WTC11 (cell line): ENCODE measurements at places on chromosomes 5 and 9. TPM values are rescaled to one million over a fixed set of nuclear protein-coding genes. Genes with fewer than 3 reads are reported as not detected.

GRCh38 chr5:114418176-114419066, 56.6 kb downstream of the KCNN2 start:
- H3K4me3 ChIP-seq, result no peak overlapping the region
- H3K36me3 ChIP-seq, result no peaks in the 10 kb centered on the region
- H3K27me3 ChIP-seq, result no peaks in the 10 kb centered on the region
- no peak for DNase-seq

- no peak overlapping the region for H3K27ac ChIP-seq
- peaks cover 5% of the 10 kb centered on the region for H3K4me1 ChIP-seq
- no peak overlapping the region for H3K4me3 ChIP-seq
- DNase-seq, result no peak
- H3K36me3 ChIP-seq, result no peaks in the 10 kb centered on the region
Measured at GRCh38 chr9:34541540-34541939, 18.8 kb upstream of the ENHO start.

DNA sequence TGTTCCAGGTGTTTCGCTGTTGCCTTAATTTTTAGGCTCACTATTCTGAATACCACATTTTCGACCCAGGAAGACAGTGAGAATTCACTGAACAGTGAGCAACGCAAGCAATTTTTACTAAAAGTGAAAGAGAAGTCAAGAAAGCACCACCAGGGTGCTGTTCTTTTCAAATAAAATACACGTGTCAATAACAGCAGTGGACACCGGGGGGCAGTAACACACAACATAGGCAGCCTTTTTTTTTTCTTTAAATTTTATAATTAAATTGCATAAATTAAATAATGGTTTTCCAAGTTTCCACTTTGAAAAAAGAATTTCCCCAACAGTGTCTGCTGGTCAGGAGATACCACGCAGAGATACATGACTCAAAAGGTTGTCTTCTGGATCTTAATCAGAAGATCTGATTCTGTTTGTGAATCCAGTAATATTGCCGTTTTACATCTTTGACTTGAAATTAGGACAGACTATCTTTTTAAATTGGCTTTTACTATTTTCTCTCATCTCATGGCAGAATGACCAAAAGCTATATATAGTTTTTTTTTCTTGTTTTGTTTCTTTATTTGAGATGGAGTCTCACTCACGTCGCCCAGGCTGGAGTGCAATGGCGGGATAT, 47.1 kb upstream of the SH3GL2 start:
- no peak overlapping the region for H3K4me3 ChIP-seq
- H3K27ac ChIP-seq, result no peak overlapping the region
- peaks cover 7% of the 10 kb centered on the region for H3K4me1 ChIP-seq
- H3K27me3 ChIP-seq, result no peaks in the 10 kb centered on the region

GRCh38 chr5:134989266-134989830, 21.6 kb downstream of the CATSPER3 start:
- peaks cover 18% of the 10 kb centered on the region for H3K4me1 ChIP-seq
- peaks cover 11% of the 10 kb centered on the region for H3K27me3 ChIP-seq
- H3K27ac ChIP-seq, result no peak overlapping the region
- H3K4me3 ChIP-seq, result no peak overlapping the region
- 0 out of 2 replicates have a peak, but pooled peaks cover 8% of the 10 kb centered on the region for H3K36me3 ChIP-seq

DNA sequence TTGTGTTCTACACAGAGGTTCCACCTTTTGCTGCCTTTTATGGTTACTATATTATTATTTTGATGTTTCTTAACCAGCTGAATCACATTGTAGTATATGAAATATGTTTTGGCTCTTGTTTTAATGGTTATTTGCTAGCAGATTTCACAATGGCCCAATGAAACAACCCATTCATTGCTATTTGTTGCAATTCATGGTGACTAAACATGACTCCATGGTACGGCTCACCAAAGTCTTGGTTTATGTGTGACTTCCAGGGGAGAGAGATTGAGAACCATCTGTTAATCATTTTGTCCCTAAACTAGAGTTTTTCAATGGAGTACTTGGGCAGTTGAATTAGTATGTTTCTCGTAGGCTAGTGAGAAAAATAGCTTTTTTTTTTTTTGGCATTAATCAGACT, 108.4 kb downstream of the GHR start:
- H3K27me3 ChIP-seq, result no peaks in the 10 kb centered on the region; the same call in none of the 2 replicates
- no peak overlapping the region for H3K27ac ChIP-seq
- H3K4me1 ChIP-seq, result no peaks in the 10 kb centered on the region
- 0 out of 2 replicates have a peak, but pooled peaks cover 7% of the 10 kb centered on the region for H3K36me3 ChIP-seq

DNA sequence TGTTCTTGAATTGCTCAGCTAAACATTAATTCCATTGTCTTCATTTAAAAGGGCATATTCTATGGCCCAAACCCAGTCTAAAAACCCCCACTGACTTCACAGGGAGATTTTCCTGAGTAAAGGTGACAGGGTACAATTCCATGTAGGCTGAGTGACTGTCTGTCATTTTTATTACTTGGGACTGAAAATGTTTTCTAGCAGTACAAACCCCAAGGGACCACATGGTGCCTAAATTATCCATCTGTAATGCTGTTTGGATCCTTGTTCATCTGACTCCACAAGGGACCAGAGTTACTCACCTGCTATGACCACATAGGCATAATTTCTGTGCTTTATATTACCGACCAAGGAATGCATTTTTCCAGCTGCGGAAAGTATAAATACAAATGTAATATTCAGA, 349.1 kb downstream of the ZNF608 start:
- no peaks in the 10 kb centered on the region; the same call in 1 of the 2 replicates for H3K36me3 ChIP-seq
- no peak overlapping the region for H3K27ac ChIP-seq
- peaks cover 3% of the 10 kb centered on the region; the same call in 1 of the 2 replicates for H3K27me3 ChIP-seq
- no peak overlapping the region for H3K4me3 ChIP-seq

DNA sequence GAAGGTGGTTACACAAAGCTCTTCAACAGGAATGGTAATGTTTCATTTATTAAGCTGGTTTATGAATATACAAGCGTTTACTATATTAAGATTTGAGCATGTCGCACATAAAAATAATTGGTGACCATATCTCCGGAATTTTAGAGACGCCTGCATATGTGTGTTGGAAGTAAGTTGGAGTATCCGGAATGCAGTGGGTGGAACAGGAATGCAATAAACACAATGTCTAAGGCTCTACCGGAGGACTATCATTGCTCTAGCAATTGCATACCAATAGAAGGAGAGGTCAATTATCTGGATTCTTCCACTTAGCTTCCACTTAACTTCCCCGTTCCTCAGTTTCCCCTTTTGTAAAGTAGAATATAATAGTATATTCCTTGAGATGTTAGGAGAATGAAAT, 1.1 kb upstream of the CEP78 start:
- H3K4me3 ChIP-seq, result no peak overlapping the region; the same call in 1 of the 2 replicates
- peaks cover 1% of the 10 kb centered on the region for H3K36me3 ChIP-seq
- H3K4me1 ChIP-seq, result peaks cover 17% of the 10 kb centered on the region
- H3K27me3 ChIP-seq, result no peaks in the 10 kb centered on the region
- H3K27ac ChIP-seq, result peak overlapping the region; percentile 99

DNA sequence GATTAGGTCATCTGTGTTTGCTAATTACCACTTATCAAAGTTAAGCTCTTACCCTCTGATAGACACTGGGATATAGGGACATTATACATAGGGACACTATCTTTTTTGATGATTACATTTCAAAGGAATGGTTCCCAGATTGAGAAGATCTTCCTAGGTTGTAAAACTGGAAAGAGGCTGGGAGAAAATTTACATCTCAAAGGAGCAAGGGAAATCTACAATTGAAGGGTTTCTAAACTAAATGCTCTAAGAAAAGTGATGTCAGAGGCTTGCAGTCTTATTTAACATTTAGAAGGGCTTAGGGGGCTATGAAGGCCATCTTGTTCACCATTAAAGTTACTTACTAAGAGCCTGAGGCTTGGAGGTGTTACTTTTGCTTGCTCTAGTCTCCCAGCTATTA, 242.8 kb downstream of the PRR16 start:
- no peak overlapping the region for H3K27ac ChIP-seq
- no peak overlapping the region for H3K4me3 ChIP-seq
- peaks cover 51% of the 10 kb centered on the region for H3K4me1 ChIP-seq
- H3K36me3 ChIP-seq, result peaks cover 24% of the 10 kb centered on the region

- H3K4me3 ChIP-seq, result no peak overlapping the region
- DNase-seq, result no peak
- H3K36me3 ChIP-seq, result no peaks in the 10 kb centered on the region
- H3K4me1 ChIP-seq, result no peaks in the 10 kb centered on the region
- H3K27me3 ChIP-seq, result no peaks in the 10 kb centered on the region
Measured at GRCh38 chr5:14525397-14525796, 56.2 kb upstream of the OTULINL start.

- H3K27me3 ChIP-seq, result no peaks in the 10 kb centered on the region; the same call in 1 of the 2 replicates
- H3K27ac ChIP-seq, result peak overlapping the region; percentile 34; the same call in 1 of the 2 replicates
- DNase-seq, result no peak
- H3K36me3 ChIP-seq, result peaks cover 13% of the 10 kb centered on the region
- no peak overlapping the region for H3K4me3 ChIP-seq
Measured at GRCh38 chr9:27356446-27356845, 59.5 kb upstream of the EQTN start.

DNA sequence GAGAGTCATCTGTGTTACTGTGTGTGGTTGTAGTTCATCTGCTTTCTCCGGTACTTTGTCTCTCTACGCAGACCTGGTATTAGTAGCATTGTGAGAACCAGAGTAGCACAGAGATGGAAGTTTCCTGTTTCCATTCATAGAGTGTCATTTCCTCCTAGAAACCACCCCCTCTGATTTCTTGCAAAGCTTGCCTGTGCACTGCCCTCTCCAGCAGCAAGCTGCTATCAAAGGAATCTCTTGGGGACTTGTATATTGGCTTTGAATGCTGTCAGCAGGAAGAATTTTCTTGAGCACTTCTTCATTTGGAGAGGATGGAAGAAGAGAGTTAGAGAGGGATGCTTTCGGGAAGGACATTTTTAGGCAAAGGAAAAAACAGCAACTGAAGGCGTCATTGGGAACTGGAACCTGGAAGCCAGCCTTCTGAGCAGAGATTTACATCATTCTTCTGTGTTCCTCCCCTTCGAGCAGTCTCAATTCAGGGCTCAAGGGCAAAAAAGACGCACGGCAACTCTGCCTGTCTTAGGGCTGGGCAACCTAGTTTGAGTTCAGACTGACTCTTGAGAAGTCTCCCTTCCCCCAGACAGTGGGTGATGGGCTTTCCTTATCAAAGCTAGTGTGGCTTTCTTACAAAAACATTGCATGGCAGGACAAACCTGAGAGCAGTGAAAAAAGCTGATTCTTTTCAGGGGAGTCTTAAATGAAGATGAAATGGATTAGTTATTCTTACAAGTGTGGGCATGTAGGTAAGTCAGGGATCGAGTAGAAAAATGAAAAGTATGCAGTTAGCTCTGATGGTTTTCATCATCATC, 226.3 kb downstream of the AOPEP start:
- no peak overlapping the region for H3K4me3 ChIP-seq
- DNase-seq, result no peak
- H3K4me1 ChIP-seq, result peaks cover 52% of the 10 kb centered on the region
- 0 out of 2 replicates have a peak, but pooled peaks cover 3% of the 10 kb centered on the region for H3K36me3 ChIP-seq
- H3K27ac ChIP-seq, result peak overlapping the region; percentile 44; the same call in 1 of the 2 replicates
- H3K27me3 ChIP-seq, result no peaks in the 10 kb centered on the region

DNA sequence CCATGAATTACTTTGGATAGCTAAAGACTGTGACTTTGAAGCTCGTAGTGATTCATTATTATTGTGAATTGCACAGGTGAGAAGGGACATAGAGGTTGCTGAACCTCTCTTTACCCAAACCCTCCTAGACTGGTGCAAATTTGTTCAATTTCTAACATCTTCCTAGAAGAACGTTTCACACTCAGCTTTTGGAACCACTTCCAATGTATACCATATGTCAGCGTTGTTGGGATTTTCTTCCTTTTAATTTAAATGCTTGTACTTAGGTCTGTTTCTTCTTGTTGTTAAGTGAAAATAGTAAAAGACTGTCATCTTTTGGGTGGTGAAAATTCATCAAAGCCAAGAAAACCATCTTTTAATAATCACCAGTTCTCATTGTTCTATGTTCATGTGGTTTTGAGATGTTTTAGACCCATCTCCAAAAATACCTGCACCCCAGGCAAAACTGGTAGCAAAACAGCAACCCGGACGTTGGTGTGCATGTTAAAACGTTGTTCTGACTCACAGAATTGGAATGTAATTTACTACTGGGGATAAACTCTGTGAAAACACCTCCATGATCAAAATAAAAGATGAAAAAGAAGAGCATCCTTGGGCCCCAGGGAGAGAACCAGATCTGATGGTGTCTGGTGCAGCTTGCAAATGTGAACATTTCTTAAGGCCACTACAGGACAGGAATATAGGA, 238.3 kb downstream of the NPR3 start:
- peaks cover 8% of the 10 kb centered on the region; the same call in 1 of the 2 replicates for H3K36me3 ChIP-seq
- H3K27me3 ChIP-seq, result no peaks in the 10 kb centered on the region
- DNase-seq, result no peak
- H3K4me1 ChIP-seq, result peaks cover 30% of the 10 kb centered on the region
- H3K4me3 ChIP-seq, result no peak overlapping the region
- H3K27ac ChIP-seq, result no peak overlapping the region

DNA sequence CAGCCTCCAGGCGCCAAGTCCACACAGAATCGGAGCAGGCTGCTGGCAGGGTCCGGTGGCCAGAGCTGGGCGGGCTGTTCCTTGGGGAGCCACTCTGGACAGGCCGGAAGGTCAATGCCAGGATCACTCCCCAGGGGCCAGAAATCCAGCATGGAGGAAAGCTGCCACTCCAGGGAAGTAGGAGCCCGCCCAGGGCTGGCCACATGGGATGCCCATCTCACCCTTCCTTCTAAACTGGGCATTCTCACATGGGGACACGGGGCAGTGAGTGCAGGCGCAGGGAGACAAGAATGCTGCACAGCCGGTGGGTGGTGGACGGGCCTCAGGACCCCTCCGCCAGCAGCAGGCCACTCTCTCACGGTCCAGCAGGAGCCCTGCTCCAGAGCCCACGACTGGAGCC, 58.2 kb downstream of the ADAMTS2 start:
- H3K27ac ChIP-seq, result no peak overlapping the region
- no peaks in the 10 kb centered on the region for H3K36me3 ChIP-seq
- no peaks in the 10 kb centered on the region for H3K4me1 ChIP-seq

DNA sequence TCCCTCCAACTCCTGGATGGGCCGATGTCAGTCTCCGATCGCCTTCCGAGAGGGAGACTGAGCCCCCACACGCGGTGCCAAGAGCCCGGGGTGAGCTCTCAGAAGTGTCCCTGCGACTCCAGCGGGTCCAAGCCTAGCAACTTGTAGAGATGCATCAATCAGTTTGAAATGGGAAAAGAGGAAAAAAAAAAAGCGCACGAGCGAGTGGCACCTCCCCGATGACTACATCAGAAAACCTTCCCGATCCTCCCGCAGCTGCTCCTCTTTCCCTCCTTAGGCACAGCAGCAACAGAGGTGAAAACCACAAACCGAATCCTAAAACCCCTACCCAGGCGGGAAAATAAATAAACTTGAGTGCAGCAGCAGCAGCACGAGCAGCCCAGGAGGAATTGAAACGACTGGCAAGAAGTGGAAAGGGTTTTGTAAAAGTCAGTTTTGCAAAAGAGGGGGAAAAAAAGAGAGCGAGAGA, 1.0 kb upstream of the EFNA5 start:
- H3K27me3 ChIP-seq, result peaks cover 36% of the 10 kb centered on the region
- peak overlapping the region; percentile 92 for H3K4me3 ChIP-seq
- no peaks in the 10 kb centered on the region for H3K36me3 ChIP-seq
- DNase-seq, result no peak
- H3K27ac ChIP-seq, result peak overlapping the region; percentile 84

Gene UIMC1
- 44.4 to 48.0 TPM (median 46.1 TPM) in 3 replicates for total RNA-seq

Gene PHF24
- total RNA-seq, result 0.34 to 0.59 TPM (median 0.53 TPM) in 3 replicates

Gene SLC6A19
- total RNA-seq, result 0.04 to 0.05 TPM in 2 of 3 replicates, not detected in the other

Gene ZNF883
- 22.0 to 25.4 TPM (median 22.6 TPM) in 3 replicates for total RNA-seq
